ENCODE measurements at places on chromosomes 6 and 20.
A peak's percentile ranks its signal among the peaks of the same experiment; 100 is the strongest.

DNA sequence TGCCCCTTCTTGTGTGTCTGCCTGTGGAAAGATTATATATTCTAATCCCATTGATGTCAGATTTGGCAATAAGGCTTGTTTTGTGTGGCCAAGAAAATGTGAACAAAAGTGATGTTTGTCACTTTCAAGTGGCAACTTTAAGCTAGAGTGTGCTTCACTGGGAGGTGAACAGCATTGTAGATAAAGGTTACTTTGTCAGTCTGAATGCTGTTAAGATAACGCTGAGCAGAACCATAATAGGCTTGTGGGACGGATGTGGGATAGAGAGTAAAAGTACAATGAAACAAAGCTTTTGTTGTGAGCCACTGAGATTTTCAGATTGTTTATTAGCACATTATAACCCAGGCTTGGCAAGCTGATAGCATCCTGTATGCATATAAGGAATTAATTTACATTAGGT, 303.8 kb upstream of the MAN1A1 start:
- no peak for DNase-seq

DNA sequence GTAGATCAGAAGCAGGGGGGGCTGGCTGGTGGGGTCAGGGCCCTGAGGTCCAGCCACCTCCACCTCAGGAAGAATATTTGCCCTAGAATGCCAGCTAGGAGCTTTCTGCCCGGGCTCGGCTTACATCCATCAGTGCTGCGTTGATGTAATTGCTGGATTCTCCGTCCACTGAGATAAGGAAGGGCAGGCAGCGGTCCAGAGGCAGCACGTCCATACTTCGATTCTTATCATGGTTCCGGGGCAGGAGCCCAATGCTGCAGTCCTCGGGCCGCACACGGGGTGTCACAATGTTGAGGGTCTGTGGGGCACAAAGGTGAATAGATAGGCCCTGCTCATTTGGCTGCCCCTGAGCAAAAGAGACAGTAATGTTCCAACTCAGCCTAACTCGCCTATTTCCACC, 483.8 kb upstream of the CHD6 start:
- no peak for DNase-seq

GRCh38 chr20:4813076-4813862, 91.6 kb downstream of the PRND start:
- peak; percentile 40 for DNase-seq

DNA sequence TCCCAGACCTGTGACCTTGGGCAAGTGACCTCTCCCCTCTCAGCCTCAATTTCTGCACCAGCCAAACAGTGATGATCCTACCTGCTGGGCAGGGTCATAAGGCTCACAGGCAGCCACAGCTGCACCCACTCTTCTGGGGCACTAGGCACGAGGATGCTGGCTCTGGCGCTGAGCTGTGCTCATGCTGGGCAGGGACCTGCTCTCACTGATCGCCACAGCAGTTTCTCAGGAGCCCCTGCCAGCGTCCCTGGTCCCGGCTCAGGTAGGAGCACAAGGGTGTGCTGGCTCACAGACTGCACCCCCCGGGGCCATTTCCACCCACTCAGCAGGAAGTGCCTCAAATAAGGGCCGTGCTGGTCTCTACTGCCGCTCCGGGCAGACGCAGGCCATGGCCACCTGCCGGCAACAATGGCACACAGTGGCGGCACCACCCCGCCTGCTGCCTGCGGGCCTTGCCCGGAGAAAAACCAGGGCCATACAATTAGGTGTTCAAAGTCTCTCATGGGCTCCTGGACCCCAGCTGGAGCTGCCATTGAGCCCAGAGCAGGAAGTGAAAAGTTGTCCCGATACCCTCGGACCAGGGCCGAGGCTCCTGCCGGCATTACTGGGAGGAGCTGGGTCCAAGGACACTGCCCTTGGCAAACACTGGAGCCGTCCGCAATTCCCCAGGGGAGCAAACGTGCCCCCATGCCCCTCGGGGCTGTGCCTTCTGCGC, 4.6 kb upstream of the CABLES2 start:
- DNase-seq = no peak

- DNase-seq = no peak
Observed at GRCh38 chr6:132287101-132287500, 114.2 kb downstream of the MOXD1 start.

DNA sequence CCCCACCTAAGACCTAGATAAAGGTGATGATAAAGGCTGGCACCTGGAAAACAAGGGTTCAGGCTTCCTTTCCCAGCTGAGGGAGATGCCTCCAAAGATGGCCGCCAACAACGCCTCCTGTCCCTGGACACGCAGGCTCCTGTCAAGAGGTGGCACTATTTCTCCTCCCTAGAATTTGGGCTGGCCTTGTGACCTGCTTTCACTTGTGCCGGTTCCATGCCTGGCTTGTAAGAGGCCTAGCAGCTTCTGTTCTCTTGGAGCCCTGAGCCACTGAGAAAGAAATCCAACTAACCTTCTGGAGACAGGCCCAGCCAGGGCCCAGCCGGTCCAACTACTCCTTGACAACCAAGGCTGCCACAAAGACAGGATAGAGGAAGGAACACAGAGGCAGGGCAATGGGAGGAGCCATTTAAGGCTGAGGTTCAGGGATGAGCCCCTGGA, 60.2 kb upstream of the RALY start:
- DNase-seq = no peak

DNA sequence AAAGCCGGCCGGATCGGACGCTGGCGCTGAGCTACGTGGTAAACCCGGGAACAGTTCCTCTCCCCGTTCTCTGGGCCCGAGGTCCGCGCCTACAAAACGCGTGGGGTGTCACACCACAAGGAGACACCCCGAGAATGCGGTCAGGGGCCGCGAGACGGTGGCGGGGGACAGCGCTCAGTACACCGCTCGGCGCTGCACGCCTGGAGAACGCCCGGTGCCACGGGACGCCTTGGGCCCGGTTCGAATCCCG, 670 bp downstream of the NCOA5 start:
- DNase-seq = no peak

GRCh38 chr6:17869753-17870050, 117.7 kb downstream of the KIF13A start:
- DNase-seq = peak; percentile 67

DNA sequence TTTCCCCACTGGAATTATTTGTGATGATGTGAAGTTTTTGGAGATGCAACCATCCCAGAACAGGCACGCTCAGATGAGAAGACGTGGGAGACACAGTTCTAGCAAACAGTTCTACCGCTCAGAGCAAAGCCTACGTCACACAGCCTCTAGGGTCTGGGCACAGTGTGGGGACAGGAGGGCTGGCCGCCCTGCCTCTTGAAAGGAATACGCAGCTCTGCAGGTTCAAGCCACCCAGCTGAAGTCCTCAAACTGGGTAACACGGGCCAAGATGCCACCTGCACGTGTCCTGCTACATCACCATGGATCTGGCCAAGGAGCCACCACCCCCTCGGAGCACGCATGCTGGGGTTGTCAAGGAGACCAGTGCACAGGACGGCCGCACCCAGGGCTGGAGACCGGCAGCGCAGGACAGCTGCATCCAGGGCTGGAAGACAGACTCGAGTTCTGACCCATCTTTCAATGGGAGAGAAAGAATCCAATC, 75.0 kb downstream of the NOL4L start:
- DNase-seq = no peak

DNA sequence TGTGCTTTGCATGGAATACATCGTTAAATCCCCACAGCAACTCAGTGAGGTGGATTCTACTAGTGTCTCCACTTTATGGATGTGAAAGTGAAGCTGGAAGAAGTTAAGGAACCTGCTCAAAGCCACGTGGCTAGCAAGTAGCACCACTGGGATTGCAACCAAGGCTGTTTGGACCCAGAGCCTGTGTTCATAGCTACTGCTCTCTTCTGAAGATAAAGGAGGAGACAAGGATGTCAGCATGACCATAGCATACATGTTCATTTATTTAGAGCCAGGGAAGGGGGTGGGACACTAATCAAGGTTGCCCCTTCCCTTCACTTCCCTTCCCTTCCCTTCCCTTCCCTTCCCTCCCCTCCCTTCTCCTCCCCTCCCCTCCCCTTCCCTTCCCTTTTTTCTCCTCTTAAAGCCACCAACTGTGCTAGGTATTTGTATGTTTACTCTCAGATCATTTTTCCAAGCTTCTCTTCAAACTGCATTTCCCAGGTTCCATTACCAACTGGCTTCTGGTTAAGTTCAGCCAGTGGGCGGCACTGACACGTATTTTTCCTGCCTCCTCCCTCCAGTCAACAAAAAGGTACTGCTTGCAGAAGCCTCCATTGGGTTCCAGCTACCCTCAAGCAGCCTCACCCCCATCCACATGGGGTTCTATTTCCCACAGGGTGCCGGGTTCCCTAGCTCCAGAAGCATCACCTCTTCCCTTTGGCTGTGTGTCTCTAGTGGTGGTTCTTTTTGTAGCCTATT, 134.9 kb downstream of the BCAS1 start:
- no peak for DNase-seq

- no peak for DNase-seq
Observed at GRCh38 chr20:20552076-20552475, 160.4 kb downstream of the RALGAPA2 start.

GRCh38 chr6:47759364-47759763, 22.5 kb upstream of the OPN5 start:
- no peak for DNase-seq

- no peak for DNase-seq
Observed at GRCh38 chr6:8446391-8446790, 11.0 kb upstream of the SLC35B3 start.

DNA sequence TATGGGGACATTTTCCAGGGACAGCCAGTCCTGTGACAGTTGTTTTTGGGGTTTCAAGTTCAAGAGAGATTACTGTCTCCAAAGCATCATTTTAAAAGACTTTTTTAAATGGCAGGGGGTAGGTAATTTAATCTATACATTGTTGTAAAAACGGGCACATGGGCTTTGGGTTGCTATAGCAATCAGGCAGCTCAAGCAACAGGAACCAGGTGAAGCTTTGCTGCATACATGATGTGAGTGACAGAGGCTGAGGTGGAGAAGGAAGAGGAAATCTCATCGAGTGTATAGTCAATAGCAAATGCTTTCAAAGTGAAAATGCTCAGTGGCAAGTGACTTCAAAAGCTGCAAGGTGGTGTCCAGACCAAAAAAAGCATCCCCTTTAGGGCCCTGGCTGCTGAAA, 277.4 kb upstream of the JAG1 start:
- DNase-seq = no peak

DNA sequence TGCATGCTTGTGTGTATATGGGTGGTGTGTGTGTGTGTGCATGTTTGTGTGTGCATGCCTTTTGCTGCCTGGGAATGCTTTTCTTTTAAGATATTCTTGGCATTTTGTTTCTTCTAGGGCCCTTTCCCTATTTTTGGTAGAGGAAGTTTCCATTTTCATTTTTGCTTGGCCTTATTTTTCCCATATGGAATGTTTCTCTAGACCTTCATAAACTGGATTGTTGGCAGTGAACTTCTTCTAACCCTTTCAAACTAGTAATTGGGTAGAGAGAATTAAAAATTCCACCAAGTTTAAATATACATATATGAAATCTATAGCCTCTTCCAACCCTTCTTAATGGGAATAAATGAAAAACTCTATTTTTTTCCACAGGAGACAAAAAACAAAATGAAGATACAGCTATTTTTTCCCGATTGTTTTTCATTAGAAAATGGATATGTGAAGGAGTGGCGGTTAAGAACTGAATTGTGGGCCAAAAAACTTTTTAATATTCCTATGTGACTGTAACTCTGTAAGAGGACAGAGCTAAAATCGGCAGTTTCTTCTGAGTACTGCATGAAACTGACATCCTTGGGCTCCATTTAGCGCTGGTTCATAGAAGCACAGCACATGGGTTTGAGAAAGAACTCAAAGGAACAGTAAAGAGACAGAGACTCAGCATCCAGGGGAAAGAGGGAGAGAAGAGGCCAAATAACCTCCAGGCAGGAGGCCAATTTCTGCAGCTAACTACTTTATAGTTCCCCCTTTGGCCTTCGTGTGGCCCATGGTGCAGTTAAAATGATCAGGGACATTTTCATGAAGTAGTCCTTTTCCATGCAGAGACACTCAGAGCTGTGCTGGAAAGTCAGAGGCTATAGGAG, 102.1 kb downstream of the TMEM170B start:
- DNase-seq = no peak

DNA sequence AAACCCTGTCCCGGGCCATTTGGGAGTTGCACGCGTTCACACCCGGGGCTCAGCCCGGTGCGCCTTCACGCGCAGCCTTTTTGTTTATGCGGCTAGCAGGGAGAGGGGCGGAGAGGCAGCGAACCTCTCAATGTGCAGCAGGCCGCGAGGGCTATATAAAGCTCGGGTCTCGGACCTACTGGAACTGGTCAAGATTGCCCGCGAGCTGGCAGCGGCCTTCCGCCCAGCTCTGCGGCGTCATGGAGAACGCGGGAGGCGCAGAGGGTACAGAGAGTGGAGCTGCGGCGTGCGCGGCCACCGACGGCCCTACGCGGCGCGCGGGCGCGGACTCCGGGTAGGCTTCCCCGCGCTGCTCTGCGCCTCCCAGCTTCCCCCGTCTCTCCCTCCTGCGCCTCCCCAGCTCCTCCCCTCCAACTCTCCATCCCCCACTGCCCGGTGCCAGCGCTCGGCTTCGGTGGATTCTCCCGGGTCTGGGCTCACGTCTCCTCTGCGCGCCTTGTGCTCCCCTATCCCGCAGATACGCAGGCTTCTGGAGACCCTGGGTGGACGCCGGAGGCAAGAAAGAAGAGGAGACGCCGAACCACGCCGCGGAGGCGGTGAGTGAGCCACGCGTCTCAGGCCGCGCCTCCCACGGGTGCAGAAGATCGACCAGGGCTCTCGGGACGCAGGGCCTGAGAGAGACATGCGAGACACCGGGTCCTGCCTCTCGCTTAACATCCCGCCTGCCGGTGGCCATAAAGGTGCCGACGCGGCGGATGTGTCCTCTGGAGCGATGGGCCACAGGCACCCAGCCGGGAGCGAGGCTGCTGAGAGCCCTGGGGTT, at the start of gene RIPPLY2:
Gene RIPPLY2 (plus strand): TSS at position 183 of the 823 bp plus-strand sequence. CDS start 57 bp downstream, at position 240.
- peak; percentile 41 for DNase-seq

- no peak for DNase-seq
Observed at GRCh38 chr20:52454660-52455059, 263.1 kb upstream of the ZFP64 start.

DNA sequence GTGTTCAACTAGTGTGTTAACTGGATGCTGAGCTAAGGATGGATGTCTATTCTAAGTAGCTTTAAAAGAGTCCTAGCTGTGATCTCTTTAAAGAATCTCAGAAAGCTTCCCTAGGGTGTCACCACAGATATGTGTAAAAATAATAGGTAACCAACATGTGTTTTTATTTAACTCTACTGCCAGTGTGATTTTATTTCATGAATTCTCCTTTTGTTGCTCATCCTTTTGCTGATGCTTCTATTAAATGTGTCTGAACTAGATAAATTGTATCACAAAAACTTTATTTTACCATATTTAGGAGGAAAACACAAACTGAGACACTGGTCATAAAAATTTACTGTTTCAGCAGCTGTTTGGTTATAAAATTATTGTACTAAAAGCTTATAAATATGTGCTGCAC, 809.4 kb upstream of the CITED2 start:
- DNase-seq = no peak

- DNase-seq = peak; percentile 81
Observed at GRCh38 chr20:34938466-34939163, 17.0 kb downstream of the GSS start.

GRCh38 chr6:39841291-39841690, 49.1 kb downstream of the DAAM2 start:
- DNase-seq = no peak

- no peak for DNase-seq
Observed at GRCh38 chr20:61295682-61296628, 43.9 kb downstream of the CDH4 start.

Data from endothelial cell of umbilical vein (primary cell).